Muscle of back (tissue), 13 donors: ENCODE measurements at places on chromosomes 13 and 19. TPM values are rescaled to one million over a fixed set of nuclear protein-coding genes. Genes with fewer than 3 reads are reported as not detected.

Gene TMEM255B
- polyA plus RNA-seq, result 4.9 TPM

Gene THAP8
- polyA plus RNA-seq, result 8.9 TPM

Gene ZNF471
- polyA plus RNA-seq, result 8.0 TPM

Gene ZNF525
- polyA plus RNA-seq, result 6.9 TPM

Gene NOVA2
- 4.0 TPM for polyA plus RNA-seq

Gene GZMM
- polyA plus RNA-seq, result 0.44 TPM

Gene LRG1
- 0.98 TPM for polyA plus RNA-seq

Gene ZNF345
- 7.8 TPM for polyA plus RNA-seq

Gene UBE2L5
- polyA plus RNA-seq, result 0.72 TPM

Gene SLITRK6
- 6.5 TPM for polyA plus RNA-seq

Gene PIN1
- polyA plus RNA-seq, result 80.8 TPM

Gene ZNF43
- polyA plus RNA-seq, result 13.1 TPM

Gene FGF22
- not detected for polyA plus RNA-seq

Gene STOML3
- polyA plus RNA-seq, result not detected

Gene MED4
- 59.6 TPM for polyA plus RNA-seq

Gene NLRP13
- polyA plus RNA-seq, result not detected

Gene LRRC63
- polyA plus RNA-seq, result 0.16 TPM

Gene C19orf18
- 0.91 TPM for polyA plus RNA-seq

Gene DCT
- 21.5 TPM for polyA plus RNA-seq

Gene TRAPPC2B
- polyA plus RNA-seq, result 19.1 TPM
